Ammon's horn (tissue), 1 donor: ENCODE measurements at places on chromosomes 16 and 17.

DNA sequence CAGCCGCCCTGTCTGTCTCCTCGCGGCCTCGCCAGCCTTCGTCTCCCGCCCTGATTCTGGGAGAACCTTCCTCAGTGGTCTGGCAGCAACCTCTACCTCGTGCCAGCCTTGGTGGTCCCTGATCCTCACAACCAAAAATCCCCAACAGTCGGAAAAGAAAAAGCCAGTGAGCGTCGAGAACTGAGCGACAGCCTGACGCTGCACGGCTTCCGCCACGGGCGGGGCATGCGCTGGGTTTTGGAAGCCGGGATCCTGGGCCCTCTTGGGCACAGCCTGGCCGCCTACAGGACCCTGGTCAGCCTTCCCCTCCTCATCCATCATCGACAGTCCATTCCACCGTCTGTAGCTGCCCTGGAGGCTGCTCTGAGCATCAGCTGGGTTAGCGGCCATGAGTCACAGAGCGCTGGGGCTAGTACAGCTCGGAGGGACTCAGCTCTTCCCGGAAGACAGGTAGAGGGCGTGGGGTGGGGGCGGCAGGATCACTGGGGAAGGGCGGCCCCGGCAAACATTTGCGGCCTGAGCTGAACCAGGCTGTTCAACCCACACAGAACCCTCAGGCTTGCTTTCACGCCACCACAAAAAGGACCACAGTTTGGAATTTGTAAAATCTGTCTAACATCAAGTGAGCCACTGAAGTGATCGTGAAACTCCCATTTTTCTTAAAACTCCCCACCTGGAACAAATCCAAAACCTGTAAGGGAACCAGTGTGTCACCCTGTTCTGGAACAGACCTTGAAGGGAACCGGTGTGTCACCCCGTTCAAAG is 55.4 kb upstream of the DOC2B start:
- no peak for DNase-seq

DNA sequence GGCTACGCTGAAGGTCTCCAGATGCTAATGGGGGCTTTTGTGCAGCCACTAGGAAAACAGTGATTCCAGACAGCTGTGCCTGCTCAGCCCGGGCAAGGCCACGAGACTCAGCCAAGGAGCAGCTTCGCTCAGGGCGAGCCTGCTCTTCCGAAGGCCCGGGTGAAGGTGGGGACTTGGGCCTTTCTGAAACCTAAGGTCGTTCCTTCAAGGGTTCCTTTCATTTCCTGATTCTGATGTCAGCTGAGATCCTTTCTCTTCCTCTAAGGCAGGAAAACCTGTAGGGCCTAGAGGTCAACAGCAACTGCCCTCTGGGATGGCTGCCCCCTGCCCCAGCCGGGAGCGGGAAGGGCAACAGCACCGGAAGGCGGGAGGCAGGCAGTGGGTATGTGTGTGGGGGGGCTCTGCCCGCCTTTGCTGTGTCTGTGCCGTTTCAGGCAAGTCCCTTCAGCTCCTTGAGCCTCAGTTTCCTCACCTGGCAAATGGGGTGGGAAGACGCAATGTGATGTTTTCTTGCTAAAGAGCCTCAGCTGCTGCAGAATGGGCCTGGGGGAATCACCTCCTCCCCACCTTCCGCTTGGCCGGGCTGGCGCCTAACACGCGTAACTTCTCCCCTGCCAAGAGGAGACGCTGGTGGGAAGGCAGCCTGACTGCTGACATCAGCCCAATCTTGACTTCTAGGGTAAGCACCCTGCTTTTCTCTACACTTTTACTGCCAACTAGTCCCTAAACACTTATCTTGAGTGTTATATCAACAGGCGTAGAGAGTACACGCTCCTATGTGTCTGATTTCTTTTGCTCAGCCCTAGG is 32.8 kb downstream of the IRF8 start:
- DNase-seq, result no peak

- no peak for DNase-seq
Measured at GRCh38 chr17:63960006-63960405, 12.7 kb downstream of the SCN4A start.

DNA sequence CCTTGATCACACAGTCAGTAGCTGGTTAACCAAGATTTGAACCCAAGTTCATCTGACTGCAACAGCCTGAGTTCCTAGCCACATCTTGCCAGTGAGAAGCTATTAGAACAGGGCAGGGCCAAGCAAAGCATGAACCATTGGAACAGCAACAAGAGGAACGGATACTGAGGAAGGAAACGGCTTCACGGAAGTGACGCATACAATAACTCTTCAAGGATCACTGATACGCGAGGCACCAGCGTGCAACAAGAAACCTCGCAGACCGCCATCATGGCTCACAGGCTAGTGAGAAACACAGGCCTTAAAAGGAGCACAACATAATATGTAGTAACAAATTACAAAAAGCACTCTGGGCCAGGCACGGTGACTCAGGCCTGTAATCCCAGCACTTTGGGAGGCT is 114.9 kb downstream of the CDYL2 start:
- DNase-seq, result no peak

DNA sequence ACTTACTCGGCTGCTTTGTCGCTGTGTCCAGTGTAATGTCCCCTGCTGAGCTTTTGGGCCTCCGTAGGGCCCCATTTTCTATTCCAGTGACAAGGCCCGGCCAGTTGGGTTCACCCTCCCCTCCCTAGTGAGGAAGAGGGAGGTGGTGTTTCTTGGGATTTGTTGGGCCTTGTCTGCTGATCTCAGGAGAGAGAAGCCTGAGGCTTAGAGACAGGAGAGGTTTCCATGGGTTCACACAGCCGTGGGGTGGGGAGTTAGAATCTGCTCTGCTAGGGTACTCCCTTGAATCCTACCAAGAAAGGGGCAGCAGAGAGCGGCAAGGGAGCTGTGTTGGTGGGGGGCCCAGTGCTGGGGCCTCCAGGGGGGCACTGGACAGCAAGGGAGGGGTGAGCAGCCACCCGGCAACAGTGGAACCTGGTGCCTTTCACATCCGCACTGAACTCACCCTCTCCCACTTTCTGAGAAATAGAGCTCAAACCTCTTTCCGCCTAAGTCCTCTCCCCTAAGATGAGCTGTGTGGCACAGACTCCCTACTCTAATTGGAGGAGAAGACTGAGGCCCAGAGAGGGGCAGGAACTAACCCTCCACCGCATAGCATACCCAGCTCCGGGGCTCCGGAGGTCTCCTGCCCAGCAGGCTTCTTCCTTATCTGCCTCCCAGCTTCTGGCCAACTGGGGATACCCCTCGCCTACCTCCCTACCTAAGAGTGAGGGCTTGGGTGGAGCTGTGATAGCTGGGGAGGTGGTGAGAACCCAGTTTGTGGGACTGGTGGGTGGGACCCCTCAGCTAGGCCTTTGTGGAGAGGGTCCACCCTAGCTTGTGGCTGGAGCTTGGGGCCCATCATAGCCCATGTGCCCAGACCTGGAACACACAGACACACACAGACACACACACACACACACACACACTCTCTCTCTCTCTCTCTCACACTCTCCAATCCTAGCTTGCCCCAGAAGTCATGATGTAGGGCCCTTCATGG is 6.8 kb downstream of the TBKBP1 start:
- no peak for DNase-seq

- no peak for DNase-seq
Measured at GRCh38 chr16:20363191-20363590, 10.7 kb upstream of the UMOD start.

DNA sequence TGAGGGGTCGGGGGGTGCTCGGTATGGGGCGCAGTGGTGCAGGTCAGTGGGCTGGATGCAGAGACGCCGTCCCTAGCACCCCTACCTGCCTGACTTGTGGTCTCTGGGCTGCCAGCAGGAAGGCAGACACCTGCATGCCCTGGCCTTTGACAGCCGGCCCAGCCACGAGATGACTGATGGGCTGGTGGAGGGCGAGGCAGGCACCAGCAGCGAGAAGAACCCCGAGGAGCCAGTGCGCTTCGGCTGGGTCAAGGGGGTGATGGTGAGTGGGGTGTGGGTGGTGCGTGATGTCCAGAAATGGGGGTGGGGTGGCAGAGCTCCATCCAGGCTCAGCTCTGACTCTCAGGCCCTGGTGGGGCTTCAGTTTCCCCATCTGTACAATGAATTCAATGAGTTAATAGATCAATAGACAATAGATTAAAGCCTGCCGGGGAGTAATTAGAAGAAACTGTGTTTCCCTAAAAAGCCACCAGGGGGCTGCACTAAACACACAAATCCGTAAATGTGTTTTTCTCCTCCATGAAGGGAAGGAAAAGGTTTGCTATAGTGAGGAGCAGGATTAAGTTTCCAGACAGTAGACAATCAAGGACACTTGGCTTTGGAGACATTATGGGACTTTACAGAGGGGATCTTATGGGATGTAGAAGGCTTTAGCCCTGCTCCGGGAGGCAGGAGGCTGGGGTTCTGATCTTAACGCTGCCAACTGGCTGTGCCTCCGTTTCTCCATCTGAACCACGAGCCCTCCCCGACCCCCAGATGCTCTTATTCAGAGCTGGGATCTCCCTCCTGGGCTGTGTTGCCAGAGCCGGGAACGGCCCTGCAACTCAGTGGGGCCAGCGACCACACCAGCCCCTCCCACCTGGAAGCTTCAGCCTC is 2.2 kb downstream of the SLC12A3 start:
- DNase-seq, result peak; percentile 54

DNA sequence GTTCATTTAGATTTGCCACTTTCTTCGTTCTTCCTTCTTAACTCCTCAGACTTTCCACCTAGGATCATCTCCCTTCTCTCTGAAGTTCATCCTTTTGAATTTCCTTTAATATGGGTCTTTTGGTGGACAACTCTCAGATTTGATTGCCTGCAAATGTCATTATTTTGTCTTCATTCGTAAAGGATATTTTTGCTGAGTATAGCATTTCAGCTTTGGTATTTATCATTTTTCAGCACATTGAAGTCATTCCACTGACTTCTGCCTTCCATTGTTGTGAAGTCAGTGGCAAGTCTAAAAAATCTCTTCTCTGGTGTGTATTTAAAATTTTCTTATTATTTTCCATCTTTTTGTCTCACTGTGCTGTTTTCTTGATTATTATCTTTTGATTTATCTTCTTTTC is 45.4 kb downstream of the GAN start:
- no peak for DNase-seq

DNA sequence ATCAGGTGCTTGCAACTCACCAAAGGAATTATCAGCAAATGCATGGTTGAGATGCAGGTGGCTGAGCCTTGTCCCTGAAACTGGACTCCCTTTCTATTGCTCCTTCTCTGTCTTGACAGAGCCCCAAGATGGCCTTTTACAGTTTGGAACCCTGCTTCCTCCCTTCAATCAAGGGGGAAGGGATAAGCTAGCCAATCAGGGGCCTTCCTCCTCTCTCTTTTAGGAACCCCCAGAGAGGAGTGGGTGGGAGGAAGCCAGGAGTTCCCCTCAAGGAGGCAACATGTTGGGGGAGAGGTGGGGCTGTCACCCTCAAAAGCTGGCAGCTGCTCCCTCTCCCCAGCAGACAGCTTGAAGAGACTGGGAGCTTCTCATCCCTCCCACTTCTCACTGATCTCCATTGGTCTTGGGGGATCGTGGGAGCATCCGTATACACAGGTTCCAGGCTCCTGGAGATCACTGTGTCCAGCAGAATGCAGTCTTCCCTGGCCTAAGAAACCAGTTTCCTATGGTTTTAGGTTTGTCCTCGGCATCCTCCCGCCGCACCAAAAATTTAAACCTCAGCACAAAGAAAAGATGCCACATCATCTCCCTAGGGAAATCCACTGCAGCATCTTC is 7.2 kb downstream of the RASL10B start:
- DNase-seq, result no peak

GRCh38 chr17:39450051-39450450 is 1.0 kb downstream of the MED1 start:
- no peak for DNase-seq

GRCh38 chr17:79027925-79028491 is 4.0 kb downstream of the C1QTNF1 start:
- DNase-seq, result no peak

DNA sequence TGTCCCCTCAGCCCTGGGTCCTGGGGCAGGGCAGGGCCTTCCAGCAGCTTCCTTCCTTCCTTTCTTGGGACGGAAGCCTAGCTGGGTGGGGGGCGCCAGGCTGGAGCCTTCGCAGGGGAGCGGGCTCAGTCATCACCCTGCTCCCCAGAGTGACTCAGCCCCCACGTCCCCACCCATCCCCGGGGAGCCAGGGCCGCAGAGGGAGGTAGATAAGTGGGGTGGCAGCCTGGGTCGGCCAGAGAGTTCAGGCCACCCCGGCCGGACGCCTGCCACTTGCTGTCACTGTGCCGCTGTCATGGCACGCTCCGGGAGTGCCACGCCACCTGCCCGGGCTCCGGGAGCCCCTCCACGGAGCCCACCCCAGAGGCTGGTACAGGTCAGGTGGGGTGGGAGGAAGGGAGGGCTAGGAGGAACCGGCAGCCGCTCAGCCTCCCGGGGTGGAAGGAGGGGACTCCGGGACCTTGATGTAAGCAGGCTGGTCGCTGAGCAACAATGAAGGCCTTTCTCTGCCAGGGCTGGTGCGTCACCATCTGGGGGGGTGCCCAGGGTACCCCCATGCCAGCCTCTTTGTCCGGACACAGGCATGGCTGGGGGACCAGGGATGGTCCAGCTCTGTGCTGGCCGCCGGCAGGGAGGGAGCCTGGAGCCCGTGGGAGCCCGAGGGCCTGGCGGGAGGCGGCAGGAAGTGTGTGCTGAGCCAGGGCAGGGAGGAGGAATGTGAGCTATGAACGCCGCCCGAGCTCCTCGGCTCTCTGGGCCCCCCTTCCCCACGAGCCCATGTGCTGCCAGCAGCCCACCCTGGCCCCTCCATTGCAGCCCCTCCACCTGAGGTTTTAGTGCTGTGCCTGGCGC is 6.6 kb downstream of the NHERF2 start:
- peak; percentile 93 for DNase-seq

GRCh38 chr17:968812-969730 is 10.5 kb downstream of the NXN start:
- no peak for DNase-seq

- DNase-seq, result no peak
Measured at GRCh38 chr16:88813269-88814143, 1.8 kb upstream of the APRT start.

DNA sequence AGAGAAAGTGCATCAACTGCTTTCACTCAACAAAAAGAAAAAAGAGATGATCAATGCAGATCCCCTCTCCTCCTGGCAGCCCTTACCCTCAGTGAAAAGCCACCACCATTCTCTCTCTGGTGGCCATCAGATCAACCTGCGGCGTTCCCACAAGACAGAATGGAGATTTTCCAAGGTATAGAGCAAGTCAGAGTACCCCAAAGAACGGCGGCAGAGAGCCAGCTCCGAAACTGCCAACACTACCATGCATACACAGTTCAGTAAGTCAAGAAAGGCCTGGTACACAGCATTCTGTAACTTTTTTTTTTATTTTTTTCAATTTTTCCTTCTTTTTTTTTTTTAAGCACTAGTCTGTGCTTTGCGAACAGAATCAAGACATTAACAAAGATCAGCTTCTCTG is 30.6 kb downstream of the STH start:
- no peak for DNase-seq
